CD4-positive, alpha-beta T cell treated with Interleukin-17A for 1 hour (primary cell): ENCODE measurements at places on chromosomes 3 and 15.

DNA sequence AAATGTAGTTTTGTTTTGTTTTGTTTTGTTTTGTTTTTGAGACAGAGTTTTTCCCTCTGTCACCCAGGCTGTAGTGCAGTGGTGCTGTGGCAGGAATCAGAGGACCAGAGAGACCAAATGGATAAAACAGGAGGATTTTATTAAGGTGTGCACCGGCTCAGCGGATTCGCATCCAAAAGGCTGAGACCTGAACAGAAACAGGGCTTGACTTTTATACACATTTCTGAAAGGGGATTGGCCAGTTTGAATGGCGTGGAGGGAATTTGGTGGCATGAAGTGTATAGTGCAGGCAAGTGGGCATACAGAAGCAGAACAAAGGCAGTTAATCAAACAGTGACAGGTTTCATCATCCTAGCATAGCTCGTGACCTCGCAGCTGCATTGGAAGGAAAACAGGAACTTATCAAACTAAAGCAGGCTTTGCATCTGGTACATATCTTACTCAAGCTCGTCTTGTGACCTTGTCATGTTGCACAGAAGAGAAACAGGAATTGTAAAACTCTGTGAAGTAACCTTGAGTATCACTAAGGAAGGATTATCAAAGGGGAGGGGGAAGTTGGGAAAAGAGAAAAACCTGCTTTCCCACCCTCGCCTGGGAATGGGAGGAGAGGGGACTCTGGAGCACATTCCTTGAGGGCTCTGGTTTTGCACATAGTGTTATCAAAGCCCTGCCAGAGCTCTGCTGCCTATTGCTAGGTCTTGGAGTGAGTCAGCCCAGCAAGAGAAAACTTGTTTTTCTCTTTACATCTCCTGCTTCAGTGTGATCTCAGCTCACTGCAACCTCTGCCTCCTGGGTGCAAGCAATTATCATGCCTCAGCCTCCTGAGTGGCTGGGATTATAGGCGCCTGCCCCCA lies 38.5 kb downstream of the C3orf62 start:
- DNase-seq, result peak; percentile 26

- no peak for DNase-seq
Measured at GRCh38 chr15:84992157-84992944, 10.7 kb downstream of the PDE8A start.

GRCh38 chr3:101954936-101955335 lies 105.6 kb downstream of the NFKBIZ start:
- DNase-seq, result no peak

GRCh38 chr3:195001961-195002861 lies 268.7 kb downstream of the XXYLT1 start:
- DNase-seq, result peak; percentile 23

- DNase-seq, result no peak
Measured at GRCh38 chr3:71133865-71134264, 449.7 kb downstream of the FOXP1 start.

GRCh38 chr3:8352475-8352874 lies 149.1 kb upstream of the LMCD1 start:
- DNase-seq, result no peak

DNA sequence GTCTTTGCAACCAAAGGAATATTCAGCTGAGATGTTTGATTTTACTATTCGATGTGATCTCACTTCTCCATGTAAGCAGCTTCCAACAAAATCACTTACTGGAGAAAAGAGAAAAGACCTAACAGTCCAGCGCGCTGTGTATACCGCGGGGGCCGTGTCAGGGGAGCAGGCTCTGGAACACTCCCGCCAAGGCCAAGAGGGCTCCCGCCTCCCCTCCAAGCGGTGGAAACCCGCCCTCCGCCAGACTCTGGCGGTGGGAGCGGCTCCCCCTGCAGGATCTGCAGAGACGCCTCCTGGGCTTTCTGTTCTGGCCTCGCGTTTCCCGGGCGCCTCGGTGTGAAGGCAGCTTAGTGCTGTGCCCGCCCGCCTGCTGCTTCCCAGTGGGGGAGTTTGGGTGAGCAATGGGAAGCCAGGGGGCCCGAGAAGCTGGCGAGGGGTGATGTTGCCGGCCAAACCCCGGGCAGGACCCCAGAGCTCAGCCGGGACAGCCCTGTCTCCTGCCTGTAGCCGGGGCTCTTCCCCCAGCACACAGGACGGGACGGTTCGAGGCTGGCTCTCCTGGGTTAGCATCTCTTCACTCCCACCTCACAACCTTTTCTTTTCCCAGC lies 36.3 kb downstream of the CHST14 start:
- peak; percentile 59 for DNase-seq

DNA sequence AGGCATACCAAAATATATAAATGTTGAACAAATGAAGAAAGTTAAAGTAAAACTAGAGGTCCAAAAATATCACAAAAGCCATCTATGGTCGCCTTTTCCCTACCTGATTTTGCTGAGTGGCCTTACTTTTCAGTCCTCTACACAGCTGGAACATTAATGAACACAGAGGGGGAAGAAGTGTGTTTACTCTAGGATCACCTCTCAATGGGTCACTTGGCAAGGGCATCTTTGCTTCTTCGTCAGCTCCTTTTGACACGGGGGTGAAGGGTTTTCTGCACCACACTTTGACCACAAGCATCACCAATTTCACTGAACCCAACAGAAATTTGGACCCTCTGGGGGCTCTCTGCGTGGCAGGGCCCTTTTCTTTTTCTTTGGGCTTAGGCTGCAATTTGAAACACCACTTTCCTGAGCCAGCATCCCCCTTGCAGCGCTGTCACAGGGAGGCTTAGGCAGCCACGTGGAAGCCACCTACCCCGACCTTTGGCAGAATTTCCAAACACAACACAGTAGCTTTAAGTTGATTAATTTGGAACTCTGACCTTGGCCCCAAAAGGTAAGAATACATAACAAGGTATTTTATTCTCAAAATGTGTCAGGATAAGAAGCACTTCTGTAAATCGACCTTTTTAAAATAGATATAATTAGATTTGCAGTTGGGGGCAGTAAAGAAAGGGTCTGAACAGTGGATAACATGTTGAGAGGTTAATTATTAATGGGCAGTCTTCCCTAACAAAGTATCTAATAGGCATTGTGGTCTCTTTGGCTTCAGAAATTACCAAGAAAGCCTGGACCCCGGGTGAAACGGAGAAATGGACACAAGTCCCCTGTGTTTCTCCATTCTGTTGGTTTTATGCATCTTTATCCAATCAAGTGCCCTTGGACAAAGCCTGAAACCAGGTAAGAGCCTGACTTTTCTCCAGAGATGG lies at the start of gene LIPC:
Gene LIPC (plus strand): TSS at position 771 of the 929 bp plus-strand sequence. CDS start 42 bp downstream, at position 813.
- no peak for DNase-seq

- DNase-seq, result no peak
Measured at GRCh38 chr3:132038198-132038825, 3.5 kb upstream of the CPNE4 start.

GRCh38 chr15:62895139-62895866 lies 147.2 kb upstream of the TPM1 start:
- no peak for DNase-seq

- DNase-seq, result no peak
Measured at GRCh38 chr15:75407083-75407482, 38.7 kb upstream of the MAN2C1 start.

DNA sequence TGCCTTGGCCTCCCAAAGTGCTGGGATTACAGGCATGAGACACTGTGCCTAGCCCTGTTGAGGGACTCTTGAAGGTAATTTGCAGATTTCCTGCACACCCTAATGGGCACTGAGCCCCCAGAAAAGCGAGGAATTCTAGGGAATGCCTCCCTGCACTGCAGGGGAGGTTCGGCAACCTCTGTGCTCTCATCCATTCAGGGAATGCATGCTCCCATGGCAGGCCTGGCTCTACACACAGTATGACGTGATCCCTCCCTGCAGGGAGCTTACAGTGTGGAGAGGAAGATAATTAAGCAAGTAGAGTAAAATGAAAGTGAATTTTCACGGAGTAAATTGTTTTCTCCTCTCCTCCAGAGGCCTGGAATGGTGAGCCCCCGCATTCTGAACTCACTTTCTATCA lies 133.3 kb upstream of the HACD2 start:
- DNase-seq, result no peak

DNA sequence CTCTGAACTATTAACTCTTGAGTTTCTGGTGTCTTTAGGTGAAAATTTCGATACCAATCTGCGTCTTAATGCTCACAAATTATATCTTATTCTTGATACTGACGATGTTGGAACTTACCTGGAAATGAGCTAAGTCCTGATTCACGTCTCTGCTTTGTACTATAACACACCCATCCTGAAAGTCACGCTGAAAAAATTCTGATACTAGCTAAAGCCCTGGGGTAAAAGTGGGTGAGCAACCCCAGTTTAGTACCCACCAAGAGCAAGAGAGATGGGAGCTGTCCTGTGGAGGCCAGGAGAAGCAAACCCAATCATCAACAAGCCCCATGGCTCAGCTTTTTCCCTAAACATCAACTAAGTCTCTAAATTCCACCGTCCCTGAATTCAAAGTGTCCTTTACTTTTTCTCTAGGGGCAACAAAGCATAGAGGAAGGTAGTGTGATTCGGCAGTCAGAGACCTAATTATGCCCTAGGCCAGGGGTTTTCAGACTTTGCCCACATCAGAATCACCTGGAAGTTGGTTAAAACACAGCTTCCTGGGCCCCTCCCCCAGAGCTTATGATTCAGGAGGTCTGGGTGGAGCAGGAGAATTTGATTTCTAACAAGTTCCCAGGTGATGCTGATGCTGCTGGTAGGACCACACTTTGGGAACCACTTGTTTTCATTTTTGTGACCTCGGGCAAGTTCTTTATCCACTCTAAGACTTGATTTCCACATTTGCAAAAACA lies 90.2 kb downstream of the OSBPL10 start:
- DNase-seq, result no peak

DNA sequence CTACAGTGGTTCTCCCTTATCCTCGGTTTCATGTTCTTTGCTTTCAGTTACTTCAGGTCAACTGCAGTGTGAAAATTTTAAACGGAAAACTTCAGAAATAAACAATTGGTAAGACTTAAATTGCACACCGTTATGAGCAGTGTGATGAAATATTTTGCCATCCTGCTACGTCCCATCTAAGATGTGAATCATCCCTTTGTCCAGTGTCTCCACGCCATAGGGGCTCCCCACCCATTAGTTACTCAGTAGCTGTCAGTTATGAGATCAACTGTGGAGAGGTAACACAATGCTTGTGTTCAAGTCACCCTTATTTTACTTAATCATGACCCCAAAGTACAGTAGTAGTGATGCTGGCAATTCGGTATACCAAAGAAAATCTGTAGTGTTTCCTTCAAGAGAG lies 47.4 kb downstream of the TJP1 start:
- no peak for DNase-seq

DNA sequence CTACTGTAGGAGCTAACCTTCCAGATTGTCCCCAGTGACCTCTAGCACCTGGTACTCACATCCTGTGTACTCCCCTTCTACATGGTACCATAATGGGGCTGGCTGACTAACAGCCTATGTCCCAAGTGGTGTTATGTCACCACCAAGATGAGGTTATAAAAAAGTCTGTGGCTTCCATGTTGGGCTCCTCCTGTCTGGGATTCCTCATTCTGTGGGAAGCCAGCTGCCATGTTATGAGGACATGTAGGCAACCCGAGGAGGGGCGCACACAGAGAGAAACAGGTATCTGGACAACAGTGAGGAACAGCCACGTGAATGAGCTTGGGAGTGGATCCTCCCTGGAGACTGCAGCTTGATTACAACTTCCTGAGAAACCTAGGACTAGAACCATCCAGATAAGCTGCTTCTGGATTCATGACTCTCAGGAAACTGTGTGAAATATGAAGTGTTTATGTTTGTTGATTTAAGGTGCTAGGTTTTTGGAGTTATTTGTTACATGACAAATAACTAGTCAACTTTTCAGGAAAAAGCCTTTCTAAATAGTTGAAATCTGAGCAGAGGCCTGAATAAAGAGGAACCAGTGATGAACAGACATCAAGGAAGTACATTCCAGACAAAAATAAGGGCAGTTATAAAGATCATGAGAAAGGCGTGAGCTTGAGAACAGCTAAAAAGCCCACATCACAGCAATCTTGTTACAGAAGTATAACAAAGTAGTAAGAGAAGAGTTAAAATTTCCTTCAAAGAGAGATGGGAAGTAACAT lies 21.7 kb downstream of the GOLIM4 start:
- no peak for DNase-seq

DNA sequence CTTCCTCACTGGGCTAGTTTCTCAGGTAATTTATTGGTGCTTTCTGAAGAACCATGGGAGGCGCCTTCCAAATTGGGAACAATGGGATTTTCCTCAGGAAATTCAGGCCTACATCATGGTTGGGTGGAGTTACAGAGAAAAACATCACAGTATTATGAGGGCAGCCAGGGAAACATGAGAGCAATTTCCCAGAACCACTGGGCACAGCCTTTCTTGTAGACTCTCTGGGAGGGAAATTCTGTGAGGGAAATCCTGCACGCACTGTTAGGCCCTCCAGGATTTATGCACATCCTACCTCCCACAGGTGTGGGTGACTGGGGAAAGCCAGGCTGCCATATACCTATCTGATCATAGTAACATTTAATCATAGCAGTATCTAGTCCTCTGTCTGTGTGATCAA lies 13.2 kb downstream of the POPDC2 start:
- no peak for DNase-seq

- DNase-seq, result no peak
Measured at GRCh38 chr3:8608791-8609467, 35.7 kb downstream of the SSUH2 start.

DNA sequence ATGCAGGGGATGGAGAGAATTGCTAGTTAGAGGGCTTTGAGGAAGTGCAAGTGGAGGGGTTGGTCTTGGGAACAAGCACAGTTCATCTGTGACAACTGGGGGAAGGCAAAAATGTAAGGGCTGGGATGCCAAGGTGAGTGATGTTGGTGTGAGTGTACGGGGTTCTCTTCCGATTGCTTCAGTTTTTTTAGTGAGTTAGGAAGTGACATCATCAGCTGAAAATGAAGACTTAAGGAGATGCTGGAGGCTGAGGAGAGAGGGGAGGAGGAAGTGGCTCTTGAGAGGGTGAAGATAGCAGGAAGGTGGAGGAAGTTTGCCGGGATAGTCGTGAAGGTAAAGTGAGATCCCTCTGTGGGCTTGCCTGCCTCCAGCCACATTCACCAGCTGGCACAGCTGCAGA lies 12.7 kb downstream of the TICRR start:
- no peak for DNase-seq

DNA sequence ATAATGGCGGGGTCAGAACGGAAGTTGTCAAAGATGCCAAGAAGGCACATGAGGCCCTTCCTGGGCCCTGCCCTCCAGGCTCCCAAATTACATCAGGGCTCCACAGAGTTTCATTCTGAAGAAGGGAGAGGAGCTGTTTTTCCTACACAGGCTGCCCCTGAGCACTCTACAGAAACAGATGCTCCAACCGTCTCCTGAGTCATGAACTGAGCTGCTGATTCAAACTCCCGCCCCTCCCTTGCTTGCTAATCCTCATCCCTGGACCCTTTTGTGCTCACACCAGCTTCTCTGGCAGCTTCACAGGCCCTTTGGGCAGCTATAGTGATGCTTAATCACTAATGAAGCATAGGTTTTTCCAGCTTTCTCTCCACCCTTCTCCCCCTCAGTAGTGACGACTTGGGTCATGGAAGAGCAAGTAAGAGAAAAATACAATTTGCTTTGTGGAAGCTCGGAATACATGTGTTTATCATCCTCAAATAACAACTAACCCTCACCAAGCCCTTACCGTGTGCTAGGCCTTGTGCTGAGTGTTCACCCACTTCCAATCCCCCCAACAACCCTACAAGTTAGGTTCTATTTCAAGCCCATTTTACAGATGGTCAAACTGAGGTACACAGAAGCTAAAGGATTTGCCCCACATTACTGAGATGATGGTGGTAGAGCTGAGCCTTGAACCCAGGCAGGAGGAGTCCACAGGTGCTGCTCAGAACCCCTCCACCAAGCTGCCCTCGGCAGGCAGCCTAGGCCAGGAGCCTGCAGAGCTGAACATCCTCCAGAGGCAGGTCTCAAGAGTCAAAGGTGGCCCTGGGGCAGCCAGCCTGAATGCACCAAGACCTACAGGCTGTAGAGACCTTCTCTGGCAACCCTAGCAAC lies 21.9 kb downstream of the MEGF11 start:
- DNase-seq, result no peak

- no peak for DNase-seq
Measured at GRCh38 chr3:121895736-121896135, 1.5 kb downstream of the SLC15A2 start.
